GM12864 (cell line): ENCODE measurements at places on chromosomes 2 and 18.

DNA sequence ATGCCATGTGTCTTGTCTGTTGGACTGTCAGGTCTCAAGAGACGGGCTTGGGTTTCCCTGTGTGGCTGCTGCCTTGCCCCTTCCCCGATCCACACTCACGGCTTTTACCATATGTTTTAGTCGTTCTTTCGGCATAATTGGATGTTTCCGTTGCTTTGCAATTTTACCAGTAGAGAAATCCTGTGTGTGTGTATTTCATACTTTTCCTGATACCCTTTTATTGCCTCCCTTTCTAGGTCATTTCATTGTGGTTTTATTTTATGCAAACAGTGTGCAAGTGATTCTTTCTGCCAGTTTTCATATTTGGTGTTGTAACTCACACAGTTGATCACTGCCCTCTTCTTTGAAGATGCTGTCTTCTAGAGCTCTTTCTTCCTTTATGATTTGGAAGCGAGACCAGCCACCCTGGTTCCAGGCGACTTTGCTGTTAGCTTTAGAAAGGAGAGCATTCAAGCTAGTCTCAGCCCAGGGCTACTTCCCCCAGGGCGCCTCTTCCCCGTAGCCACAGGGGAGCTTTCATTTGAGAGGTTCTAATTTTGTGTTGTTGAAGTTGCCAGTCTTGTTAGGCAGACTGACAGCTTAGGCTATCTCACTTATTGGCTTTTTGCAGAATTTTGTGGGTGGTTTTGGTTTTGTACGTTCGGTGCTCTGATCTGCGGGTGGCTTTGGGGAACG is 17.0 kb downstream of the SH3BP4 start:
- DNase-seq = no peak

- no peak for DNase-seq
These were observed 47.4 kb downstream of the SPATS2L start for GRCh38 chr2:200353874-200354273.

DNA sequence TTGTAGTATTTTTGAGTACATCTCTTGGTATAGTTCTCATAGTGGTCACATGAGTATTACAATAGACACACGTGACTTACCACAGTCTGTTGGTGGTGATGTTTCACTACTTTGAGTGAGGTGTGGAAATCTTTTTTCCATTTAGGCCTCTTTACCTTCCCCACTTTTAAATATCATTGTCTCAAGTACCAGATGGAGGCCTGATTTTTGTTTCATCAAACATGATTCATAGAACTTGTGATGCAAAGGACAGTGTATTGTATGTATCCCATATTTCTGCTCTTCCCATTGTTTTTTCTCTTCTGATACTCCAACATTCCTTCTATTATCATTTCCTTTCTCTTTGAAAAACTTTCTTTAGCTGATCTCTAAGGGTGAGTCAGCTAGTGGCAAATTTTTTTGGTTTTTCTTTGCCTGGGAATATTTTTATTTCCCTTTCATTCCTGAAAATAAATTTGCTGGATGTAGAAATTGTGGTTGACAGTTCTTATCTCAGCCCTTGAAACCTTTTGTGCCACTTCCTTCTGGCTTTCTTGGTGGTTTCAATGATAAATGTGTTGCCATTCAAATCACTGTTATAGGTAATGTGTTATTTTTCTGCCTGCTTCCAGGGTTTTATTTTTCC is 32.8 kb downstream of the RFX8 start:
- no peak for DNase-seq

DNA sequence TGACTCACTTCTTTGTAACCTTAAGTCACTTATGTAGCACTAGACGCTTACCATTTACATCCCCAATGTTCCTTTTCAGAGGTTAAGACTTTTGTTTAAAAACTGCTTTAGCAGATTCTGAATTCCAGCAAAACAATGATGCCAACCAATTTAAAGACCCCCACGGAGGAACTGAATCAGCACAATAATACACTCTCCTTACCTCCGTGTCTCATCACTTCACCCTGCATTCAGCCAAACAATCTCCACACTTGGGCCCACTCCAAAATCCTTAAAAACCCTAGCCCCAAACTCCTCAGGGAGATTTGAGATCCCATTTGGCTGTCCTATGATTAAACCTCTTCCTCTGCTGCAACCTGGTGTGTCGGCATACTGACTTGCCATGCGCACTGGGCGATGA is 153.9 kb downstream of the B3GNT2 start:
- no peak for DNase-seq

GRCh38 chr2:148917431-148917830 is 42.4 kb downstream of the KIF5C start:
- no peak for DNase-seq

DNA sequence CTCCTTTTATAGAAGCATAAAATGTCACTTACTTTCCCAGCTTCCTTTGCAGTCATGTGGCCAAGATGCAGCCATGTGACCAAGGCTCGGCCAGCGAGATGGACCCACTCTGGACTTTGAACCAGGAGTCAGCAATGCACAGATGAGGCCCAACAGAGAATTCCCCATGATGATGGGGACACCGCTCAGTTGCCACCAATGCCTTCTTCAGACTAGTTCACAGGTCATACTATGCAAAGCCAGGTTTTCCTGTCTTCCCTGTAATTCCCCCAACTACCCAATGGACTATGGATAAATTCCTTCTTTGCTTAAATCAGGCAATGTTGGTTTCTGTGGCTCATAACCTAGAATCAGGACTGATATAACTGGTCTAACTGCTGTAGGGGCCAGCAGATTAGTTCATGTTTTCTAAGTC is 22.5 kb upstream of the REL start:
- no peak for DNase-seq

DNA sequence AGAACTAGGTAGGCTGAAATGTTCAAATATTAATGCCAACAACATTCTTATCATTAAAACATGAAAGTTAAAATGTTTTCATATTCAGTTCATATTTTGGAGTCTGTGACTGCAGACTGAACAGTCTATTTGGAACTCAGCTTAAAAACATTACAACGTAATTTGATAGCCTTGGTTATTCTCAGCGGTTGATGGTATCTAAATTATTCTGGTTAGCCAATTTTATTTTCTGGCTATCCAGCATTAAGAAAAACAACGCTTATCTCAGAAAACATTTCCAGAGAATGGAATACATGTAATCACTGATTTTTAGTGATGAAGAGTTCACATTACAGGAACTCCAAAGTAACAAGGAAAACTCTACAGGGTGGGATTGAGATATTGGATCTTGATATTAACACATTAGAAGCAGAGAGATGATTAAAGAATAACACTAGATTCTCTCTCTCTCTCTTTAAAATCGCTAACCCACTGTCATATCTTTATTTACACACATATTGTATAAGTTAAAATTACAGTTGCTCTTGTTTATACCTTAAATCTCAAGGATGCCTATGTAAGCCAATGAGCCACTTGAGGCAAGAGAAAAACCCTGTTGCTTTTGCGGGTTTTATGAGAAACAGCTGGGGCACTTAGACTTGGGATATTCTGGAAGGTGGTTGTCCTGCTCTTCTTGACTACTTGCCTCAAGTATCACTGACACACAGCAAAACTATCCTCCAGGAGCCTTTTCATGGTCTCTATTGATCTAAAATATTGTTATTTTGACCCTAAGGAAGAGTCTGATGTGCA is 84.9 kb downstream of the ICOS start:
- no peak for DNase-seq

GRCh38 chr2:53424902-53425301 is 342.7 kb upstream of the CHAC2 start:
- no peak for DNase-seq

GRCh38 chr2:110768591-110768990 is 36.2 kb downstream of the ACOXL start:
- no peak for DNase-seq

DNA sequence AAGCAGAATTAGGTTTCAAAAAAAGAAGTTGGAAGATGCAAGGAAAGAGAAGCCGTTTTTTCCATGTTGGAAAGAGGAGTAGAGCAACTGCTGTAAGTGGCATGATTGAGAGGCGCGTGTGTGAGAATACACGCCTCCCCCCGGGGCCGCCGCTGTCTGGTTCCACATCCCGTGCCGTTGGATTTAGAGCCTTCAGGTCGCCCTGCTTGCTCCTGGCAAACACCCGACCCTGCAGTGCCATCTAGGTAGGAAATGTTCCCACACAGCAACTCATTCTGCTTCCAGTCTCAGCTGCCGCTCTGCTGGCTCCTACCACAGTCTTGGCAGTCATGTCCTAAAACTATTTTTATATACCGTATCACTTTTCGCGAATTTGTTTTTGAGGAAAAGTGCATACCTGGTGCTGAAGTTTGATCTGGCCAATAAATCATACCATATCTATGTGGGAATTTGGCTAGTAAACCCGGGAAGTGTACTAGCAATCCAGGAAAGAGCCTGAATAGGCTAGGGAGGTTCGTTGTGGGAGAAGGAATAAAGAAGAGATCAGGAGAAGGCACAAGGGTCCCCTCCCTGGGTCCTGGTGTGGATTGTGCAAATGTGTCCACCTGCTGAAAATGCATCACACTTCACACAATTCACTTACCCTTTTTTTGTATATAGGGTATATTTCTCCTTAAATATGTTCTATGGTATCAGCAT is 372.7 kb downstream of the FBXO15 start:
- no peak for DNase-seq
